LNCaP clone FGC (cell line): ENCODE measurements at places on chromosomes 13 and 19.

- no peak for DNase-seq
These were observed 2.6 kb upstream of the TUBA3C start for GRCh38 chr13:19184176-19184575.

- no peak for DNase-seq
These were observed 95.6 kb downstream of the FAM216B start for GRCh38 chr13:42876887-42877545.

- no peak for DNase-seq
These were observed 48.8 kb downstream of the SLC7A1 start for GRCh38 chr13:29546662-29547061.

DNA sequence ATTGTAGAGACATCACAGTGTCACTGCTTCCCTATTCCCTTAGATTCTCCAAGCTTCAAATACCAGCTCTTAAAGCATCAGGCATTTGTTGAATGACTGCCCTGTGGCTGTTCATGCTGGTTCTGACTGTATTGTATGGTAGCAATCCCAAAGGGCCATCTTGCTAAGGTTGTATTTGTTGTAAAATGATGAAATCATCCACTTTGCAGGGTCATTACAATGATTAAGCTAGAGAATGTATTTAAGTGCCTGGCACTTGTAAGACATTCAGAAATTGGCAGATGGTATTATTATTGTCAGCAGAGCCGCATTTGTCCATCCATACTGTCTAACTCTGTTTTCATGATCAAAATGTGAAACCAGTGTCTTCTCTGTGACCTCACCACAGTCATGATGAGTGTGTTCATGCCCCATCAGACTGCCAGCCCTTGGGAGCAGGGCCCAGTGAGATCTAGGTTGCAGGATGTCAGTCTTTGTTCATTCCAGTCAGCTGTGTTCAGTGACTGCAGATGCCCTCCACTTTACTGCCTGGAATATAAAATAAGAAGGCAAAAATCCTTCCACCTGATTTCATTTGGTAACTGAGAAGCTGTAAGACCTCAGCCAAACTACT, 86.1 kb downstream of the DHRS12 start:
- DNase-seq = no peak

- DNase-seq = no peak
These were observed 133.3 kb downstream of the SOX1 start for GRCh38 chr13:112200200-112200599.

DNA sequence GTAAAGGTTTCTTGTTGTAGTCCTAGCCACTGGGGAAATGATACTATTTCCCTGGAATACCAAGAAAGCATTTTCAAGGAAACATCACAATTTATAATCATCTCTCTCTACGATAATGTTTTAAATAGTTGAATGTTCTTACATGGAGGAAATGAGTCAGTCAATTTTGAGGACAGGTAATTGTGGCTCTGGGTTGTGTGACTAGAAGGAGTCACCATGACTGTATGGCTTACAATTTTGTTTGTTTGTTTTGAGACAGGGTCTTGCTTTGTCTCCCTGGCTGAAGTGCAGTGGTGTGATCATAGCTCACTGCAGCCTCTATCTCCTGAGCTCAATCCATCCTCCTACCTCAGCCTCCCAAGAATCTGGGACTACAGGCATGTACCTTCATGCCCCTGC, 47.4 kb downstream of the COG3 start:
- no peak for DNase-seq

- DNase-seq = no peak
These were observed 41.5 kb downstream of the NFIC start for GRCh38 chr19:3407556-3408516.

DNA sequence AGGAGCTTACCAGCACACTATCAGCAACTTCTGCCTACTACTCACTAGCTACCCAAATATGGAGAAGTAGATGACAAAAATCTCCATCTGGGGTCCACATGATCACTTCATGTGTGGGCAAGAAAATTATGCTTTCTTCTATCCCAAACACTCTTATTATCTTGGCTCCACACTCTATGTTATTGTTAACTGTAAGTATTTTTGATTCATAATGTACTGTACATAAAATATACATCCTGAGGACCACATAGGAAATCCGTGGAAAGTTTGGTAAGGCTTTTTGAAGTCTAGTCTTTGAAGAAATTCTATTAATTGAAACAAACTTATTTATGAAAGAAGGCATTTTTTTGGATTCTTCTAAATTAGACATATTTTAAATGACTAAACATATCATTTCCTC, 378.8 kb downstream of the DACH1 start:
- no peak for DNase-seq

GRCh38 chr13:99417201-99418102, 83.8 kb upstream of the TM9SF2 start:
- no peak for DNase-seq

DNA sequence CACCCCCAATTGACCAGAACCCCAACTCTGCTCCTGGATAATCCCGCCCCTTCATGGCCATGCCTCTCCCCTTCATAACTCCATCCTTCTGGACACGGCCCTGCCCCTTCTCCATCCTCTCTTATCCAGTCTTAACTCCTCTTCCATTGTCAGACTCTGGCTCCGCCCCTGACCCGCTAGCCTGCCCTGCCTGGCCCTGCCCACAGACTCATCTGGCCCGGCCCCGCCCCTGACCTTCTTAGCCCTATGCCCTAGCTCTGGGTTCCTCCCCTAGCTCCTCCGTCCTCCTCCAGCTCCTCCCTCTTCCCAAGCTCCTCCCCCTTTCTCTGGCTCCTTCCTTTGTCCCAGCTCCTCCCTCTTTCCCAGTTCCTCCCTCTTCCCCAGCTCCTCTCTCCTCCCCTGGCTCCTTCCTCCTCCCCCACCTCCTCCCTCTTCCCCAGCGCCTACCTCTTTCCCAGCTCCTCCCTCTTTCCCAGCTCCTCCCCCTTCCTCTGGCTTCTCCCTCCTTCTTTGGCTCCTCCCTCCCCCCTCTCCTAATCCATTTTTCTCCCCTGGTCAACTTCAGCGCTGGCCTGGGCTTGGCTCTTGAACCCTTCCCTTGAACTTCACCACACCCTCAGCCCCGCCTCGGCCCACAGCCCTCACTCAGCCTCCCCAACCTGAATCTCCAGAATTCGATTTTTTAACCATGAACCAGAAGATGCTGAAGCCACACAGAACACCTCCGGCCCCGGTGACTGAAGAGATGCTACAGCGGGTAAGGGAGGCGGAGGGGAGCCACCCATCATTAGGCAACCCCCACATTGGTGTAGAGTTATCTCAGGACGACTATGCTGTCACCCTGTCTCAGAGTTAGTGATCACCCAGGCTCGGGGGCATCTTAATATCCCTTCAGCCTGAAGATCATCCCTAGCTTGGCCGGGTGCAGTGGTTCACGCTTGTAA, 9.2 kb upstream of the ZNF358 start:
- DNase-seq = peak; percentile 97

DNA sequence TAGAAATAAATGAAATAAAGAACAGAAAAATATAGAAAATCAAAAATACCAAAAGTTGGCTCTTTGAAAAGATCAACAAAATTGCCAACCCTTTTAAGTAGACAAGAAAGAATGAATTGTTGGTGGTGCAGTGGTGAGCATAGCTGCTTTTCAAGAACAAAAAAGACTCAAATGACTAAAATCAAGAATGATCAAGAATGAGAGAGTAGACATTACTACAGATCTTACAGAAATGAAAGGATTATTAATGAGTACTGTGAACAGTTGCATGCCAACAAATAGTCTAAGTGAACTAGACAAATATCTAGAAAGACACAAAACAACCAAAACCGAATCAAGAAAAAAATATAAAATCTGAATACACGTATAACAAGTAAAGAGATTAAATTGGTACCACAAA, 53.9 kb downstream of the FNDC3A start:
- no peak for DNase-seq

DNA sequence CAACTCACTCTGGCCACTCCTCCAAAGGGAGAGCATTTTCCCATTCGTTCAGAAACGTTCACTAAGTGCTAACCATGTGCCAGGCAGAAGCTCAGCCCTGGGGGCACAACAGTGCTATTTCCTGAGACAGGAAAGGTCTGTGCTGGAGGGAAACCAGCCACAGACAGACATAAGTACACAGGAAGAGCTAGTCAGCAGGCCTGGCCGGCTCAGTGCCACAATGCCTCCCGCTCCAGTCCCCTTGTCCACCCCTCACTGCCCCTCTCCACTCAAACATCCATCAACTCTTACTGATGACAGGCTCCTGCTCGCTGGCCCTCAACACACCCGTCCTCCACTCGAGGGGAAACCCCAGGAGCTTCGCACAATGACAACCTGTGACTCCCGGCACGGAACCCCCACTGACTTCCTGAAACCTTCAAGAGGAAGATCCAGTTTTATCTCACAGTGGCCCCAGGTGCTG, 11.3 kb upstream of the PLA2G4C start:
- DNase-seq = no peak

GRCh38 chr19:6229951-6230712, 49.6 kb downstream of the MLLT1 start:
- DNase-seq = no peak

DNA sequence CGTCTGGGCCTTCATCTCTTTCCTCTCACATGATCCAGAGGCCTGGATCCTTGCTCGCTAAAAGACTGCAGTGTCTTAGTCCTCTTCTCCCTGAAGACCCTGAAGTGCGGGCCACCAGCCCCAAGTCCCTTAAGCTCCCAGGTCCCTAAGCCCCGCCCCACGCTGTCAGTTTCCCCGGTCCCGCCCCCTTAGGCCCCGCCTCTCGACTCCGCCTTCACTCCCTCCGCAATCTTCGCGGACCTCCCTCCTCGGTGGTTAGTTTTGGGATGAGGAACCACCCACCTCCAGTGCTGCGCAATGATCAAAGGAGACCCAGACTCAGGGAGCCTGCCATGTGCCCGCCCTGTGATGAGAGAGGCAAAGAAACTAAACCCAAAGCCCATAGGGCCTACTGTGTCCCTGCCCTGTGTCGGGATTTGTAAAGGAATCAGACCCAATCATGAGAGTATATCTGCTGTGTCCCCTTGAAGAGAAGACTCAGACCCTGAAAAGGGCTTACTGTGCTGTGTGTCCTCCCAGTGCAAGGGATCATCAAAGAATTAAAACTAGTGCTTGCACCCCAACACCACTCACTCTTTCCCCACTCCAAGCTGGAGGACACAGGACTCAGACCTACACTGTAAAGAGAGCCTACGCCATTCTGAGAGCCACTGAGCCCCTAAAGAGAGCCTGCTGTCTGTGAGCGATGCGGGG, 3.0 kb upstream of the COX6B1 start:
- no peak for DNase-seq

DNA sequence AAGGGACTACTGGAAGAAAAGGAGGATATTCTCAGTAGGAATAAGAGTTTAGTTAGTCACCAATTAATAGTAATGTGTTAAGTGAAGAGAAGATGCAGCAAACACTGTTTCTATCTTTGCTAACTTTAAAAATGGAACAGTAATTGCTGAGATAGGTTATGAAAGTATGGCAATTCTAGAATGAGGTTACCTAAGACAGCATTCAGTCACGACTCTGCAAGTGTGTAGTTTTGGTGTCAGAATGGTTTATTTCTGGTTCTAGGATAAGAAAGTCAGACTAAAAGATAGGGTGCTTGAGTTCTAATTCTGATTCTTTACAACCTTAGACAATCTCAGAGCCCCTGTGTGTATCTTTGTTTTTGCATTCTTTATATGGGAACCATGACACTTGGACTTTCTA, 138.1 kb downstream of the POU4F1 start:
- no peak for DNase-seq

- no peak for DNase-seq
These were observed 3.2 kb downstream of the PDX1 start for GRCh38 chr13:27922883-27923612.

DNA sequence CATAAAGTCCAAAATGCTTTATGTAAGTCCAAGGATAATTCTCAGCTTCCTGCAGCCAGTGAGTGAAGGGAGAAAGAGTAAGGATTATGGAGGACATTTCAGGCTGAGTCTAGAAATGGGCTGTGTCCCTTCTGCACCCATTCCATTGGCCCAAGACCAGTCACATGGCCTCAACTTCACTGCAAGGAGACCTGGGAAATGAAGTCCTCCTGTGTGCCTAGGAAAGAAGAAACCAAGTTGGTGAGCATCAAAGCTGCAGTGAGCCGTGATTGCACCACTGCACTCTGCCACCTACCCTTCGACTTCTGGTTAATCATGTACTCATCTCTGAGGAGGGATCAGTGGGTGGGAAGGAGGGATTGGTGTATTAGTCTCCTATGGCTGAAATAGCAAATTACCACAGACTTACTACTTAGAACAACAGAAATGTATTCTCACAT, 3.6 kb upstream of the CD37 start:
- peak; percentile 14 for DNase-seq

- no peak for DNase-seq
These were observed 56.9 kb downstream of the MLLT1 start for GRCh38 chr19:6222884-6223283.

- no peak for DNase-seq
These were observed 21.0 kb upstream of the HOMER3 start for GRCh38 chr19:18961767-18962620.

- no peak for DNase-seq
These were observed 550.1 kb downstream of the TBC1D4 start for GRCh38 chr13:74931698-74932433.
